ENCODE measurements at places on chromosomes 5 and 9.

GRCh38 chr5:92637960-92638359 lies 943.1 kb downstream of the NR2F1-AS1 start:
- no peak for DNase-seq

DNA sequence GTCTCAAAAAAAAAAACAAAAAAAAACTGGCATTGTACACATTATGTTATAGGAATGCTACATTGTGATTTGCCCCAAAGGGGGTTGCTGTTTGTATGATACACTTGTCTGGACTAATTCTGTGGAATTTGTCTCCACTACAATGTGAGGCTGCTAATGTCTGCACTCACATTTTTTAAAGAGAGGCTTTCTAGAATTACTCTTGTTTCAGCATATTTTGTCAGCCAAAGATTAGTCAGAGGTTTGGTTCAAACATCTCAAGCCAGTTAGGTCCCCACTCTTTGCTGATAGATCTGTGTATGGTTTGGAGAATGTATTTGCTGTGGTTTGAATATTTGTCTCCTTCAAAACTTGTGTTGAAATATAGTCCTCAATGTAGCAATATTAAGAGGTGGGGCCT lies 59.3 kb upstream of the ZNF169 start:
- no peak for DNase-seq

DNA sequence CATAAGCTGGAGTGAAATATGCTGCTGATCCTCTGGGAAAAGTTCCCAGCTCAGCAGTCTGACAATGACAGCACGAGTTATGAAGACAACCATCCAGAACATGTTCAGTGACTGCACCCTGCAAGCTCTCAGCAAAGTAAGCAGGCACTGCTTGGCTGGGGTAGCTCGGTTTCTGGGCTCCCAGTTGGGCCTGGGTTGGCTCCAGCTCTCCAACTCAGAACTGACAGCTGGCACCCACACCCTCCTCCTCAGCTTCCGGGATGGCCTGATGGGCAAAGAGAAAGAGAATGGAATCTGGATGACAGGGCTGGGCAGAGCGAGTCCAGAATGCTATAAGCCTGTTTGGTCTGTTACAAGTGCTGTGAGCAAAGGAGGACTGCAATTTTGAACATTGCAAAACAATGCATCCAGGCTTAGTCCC lies 185.0 kb downstream of the CSNK1G3 start:
- DNase-seq: no peak

DNA sequence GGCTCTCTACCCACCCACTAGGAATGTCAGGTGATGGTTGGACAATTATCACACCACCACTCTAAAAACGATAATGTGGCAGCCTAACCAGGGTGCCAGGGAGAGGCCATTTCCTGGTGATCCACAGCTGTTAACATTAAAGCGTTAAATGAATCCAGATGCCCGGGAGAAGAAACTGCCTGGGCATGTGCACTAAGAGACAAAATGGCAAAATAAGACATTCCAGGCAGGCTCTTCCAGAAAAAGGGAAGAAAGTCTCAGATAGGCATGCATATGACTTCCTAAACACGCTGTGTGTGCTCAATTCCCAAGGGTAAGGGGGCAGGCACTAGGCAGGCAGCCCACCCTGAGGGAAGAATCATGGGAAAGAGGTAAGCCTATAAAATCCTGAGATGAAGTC lies 4.6 kb upstream of the TXN start:
- no peak for DNase-seq

- DNase-seq: no peak
Measured at GRCh38 chr5:98602534-98603112, 170.8 kb upstream of the RGMB start.

GRCh38 chr5:135705941-135706466 lies 127.2 kb upstream of the CXCL14 start:
- no peak for DNase-seq

DNA sequence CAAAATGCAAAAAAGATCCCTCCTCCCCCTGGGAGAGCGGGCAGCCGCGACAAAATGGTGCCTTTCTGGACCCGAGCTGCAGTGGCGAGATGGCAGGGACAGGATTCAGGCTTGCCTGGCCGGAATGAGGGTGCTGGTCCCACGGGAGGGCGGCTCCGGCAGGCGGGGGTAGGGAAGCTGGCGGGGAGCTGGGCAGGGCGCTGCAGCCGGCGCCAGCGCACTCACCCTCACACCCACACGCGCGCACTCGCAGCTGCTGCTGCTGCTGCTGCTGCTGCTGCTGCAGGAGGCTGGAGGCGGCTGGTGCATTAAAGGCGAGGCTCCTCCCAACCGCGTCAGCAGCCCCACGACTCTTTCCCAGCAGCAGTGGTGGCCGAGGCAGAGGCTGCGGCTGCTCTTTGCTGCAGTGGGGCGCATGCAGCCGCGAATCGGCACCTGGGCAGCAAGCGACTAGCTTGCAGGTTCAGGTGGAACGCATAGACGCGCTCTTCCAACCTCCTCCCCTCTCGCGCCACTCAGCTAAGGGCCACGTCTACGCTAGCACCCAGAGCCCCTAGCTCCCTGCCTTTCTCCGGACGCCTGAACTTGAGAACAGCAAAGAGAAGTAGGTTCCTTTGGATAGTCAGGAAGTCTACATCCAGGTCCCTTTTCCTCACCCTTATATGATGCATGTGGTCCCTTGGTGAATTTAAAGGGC lies at the start of gene PPP2R2B:
Gene PPP2R2B, minus strand, starts transcription at position 282 of the 697 bp plus-strand sequence.
- DNase-seq: no peak

DNA sequence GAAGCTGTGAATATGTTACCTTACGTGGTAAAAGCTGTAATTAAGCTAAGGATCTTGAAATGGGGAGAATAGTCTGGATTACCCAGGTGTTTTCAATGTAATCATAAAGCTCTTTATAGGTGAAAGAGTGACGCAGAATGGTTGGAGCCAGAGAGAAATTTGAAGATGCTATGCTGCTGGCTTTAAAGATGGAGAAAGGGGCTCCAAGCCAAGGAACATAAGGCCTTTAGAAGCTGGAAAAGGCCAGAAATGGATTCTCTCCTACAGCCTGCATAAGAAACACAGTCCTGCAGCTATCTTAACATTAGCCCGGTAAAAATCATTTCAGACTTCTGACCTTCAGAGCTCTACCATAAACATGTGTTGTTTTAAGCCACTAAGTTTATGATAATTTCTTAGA lies 243.3 kb upstream of the VLDLR start:
- DNase-seq: no peak

DNA sequence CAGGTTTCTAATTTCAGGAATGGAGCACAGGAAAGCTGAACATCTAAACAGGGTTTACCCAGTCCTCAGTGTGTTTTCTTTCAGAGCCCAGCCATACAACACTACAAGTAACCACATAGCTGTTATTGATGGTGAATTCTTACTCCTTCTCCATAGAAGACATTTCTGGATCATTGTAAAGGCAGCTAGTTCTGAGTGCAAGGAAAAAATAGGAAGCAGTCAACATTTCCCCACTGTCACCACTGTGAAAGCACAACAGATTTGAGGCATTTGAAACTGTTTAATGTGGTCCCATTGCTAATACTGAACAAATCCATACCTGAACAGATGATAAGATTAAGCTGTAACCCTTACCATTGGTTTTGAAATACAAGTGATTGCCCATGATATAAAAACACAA lies 145.0 kb upstream of the PCA3 start:
- DNase-seq: no peak

GRCh38 chr9:69757996-69758675 lies 1.7 kb downstream of the PTAR1 start:
- DNase-seq: no peak
